Activated CD8-positive, alpha-beta memory T cell treated with anti-CD3 and anti-CD28 coated beads, Interleukin-2, amount 50 U/mL, for 4 hours (primary cell): ENCODE measurements at places on chromosomes 4 and X.

DNA sequence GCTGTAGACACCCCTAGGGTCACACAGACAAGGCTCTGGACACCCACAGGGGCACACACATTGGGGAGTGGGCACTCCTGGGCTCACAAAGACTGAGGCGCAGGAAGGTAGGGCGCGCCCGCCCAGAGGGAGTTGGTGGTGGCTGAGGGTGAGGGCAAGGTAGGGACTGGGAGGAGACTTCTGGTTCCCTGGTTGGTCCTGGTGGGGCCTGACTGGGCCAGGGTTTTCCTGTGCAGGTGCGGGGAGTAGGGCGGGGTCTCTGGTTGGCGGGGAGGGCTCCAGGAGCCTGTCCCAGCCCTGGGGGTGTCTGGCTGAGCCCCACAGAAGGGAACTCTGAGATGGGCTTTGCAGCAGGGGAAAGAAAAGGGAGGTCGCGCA is 6.7 kb upstream of the WAS start:
- no peak for DNase-seq

DNA sequence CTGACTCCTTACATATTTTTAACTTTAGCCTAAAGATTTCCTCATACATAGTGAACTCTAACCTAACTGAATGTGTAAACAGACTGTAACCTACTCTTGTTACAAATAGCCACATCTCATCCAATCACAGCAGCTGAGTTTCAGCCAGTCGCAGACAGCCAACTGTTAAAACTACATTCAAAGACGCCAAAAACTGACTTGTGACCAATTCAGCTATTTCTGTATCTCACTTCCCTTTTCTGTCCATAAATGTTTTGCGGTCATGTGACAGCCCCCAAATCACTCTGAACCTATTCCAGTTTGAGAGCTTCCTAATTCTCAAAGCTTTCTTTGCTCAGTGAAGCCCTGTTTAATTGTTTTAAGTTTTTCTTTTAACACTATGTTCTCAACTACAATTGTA is 2731.9 kb downstream of the ARAP2 start:
- DNase-seq = no peak

DNA sequence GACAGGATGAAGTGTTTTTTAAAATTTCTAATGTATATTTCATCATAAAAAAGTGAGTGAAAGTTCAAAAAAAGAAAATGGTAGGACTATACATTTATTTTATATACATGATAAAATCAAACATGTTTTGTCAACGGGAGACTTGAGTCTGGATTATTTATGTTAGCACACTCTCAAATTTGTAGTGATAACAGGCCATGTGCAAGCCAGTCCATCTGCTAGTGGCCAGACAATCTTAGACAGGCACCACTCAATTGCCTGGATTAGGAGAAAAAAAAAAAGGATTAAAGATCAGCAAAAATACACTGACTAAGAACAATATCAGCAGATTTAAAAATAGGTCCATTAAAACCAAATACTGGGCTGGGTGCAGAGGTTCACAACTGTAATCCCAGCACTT is 71.9 kb downstream of the KCNIP4 start:
- no peak for DNase-seq

- DNase-seq = no peak
Observed at GRCh38 chr4:122854447-122855352, 28.1 kb downstream of the FGF2 start.

DNA sequence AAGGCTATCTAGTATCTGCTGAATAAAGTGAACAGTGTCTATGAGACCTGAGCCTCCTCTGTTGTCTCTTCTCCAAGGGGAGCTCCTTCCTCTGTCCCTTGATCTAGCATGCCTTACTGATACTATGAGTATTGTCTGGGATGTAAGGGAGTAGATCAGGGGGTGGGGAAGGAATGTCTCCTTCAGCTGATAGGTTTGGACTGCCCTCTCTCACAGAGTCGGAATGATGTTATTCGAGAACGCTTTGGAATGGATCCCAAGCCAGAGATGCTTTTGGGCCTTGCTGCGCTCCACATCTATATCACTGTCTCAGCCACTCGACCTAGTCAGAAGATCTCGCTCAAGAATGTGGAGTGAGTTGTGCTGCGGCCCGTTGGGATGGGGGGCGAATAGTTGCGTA is 68.3 kb upstream of the PRPS1 start:
- no peak for DNase-seq

DNA sequence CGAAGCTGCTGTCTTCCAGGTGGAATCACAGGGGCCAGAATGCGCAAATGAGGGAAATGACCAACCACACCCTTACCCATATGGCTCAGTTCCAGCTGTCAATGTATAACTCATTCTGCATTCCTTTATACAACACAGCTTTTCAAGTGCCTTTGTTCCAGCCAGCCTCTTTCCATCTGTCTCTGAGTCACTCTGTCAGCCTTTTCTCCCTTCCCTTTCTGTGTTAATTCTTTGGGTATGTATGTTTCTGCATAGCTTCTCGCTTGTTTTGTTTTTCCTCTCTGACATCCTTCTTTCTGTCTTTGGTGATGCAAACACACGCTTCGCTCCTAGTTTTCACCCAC is 54.5 kb downstream of the RS1 start:
- DNase-seq = no peak

- DNase-seq = no peak
Observed at GRCh38 chr4:177737387-177737940, 295.2 kb upstream of the AGA start.

GRCh38 chrX:24241822-24242648 is 71.8 kb downstream of the SUPT20HL2 start:
- DNase-seq = no peak

DNA sequence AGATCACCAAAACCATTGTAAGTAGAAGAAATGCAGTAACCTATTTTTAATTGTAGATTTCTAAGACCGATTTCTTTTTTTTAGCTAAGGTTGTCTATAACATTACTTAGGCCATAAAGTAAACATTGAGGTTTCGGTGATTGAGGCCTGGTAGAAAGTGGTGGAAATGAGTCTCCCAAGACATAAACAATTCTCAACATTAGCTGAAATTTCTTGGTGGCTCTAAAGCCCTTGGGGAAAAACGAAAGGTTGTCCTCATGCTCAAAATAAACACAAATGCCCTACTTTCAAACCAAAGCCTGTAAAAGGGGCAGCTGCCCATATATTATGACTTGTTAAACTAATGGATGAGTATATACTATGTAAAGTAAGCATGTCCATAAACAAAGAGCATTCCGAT is 98.8 kb downstream of the SCFD2 start:
- DNase-seq = no peak

DNA sequence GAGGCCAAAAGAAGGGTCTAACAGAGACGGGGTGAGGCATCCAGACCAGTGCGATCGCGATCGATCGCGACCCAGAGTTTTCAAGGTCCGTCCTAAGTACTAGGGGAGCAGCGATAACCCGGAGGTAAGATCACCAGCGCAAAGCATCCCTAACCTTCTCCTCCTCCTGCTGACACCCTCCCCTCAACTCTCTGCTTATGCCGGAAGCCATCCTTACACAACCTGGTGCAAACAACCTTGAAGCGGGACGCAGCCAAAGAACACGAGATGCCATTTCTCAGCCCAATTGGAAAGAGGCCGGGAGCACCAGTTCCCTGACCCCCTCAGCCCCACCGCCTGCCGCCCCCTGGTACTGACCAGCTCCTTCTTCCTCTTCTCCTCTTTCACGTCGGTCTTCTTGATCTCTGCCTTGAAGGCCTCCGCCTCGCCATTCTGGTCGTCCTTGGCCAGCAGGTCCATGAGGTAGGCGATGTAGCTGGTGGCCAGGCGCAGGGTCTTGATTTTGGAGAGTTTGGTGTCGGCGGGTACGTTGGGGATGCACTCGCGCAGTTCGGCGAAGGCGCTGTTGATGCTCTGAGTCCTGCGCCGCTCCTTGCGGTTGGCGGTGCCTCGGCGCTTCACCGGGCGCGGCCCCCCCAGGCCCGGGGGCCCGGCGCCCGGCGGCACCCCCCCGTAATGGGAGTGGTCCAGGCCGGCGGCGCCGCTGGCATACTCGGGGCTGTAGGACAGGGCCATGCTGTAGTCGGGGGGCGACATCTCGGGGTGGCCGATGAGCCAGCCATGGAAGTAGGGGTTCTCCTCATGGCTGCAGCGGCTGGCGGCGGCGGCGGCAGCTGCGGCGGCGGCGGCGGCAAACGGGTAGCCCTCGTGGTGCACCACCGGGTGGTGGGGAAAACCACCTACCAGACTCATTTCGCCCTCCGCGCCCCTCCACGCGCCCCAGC is 1.4 kb downstream of the HAND2 start:
- DNase-seq = no peak

- DNase-seq = no peak
Observed at GRCh38 chrX:43238461-43238945, 417.6 kb upstream of the MAOA start.

GRCh38 chr4:11615601-11616000 is 186.9 kb upstream of the HS3ST1 start:
- no peak for DNase-seq

GRCh38 chr4:140049849-140050637 is 103.9 kb downstream of the MAML3 start:
- no peak for DNase-seq

GRCh38 chr4:182213004-182213403 is 30.2 kb upstream of the TENM3 start:
- no peak for DNase-seq

DNA sequence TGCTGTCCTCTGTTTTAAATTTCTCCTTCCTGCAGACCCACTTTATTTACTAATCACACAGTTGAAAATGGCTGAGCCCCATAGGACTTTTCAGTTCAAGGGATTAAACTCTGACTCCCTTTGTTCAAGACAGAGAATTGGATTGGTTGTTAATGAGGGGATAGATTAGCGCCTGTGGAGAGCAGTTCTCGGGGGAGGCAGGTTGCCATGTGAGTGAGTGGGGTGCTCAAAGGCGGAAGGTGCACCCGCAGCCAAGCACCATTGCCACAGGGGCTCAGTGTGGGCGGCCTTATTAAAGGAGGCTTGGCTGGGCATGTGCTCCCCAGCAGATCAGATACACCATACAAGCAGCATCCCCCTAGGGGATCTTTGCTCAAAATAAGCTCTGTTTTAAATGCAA is 7.9 kb upstream of the CBR4 start:
- no peak for DNase-seq

DNA sequence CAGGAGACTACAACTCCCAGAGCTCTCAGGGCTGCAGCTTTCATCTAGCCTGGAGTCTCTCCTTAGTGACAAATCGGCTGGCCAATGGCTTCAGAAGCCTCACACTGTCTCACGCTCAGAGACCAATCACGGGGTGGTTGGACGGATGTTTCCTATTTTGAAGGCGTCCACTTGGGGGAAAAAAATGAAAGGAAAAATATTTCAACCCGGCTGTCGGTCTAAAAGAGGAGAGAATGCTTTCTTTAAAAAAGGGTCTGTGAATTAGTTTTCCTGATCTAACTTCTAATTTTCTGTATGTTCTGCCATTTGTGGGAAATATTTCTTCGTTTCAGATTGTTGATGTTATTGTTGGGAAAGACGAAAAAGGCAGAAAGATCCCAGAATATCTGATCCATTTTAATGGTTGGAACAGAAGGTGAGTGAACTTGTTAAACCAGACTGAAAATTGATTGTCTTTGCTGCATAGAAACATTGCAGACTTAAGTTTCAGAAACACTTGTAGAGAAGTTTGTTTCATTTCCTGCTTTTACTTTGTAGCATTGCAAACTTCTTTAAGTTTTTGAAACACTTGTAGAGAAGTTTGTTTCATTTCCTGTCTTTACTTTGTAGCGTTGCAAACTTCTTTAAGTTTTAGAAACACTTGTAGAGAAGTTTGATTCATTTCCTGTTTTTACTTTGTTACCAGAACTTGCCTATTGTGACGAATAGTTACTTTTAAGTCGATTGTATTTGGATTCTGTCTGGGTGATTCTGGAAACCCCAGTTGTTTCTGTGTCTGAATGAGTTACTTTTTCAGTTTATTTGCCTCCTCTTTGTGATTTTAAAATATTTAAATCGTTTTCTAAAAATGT is 1.6 kb downstream of the MSL3 start:
- peak; percentile 59 for DNase-seq

DNA sequence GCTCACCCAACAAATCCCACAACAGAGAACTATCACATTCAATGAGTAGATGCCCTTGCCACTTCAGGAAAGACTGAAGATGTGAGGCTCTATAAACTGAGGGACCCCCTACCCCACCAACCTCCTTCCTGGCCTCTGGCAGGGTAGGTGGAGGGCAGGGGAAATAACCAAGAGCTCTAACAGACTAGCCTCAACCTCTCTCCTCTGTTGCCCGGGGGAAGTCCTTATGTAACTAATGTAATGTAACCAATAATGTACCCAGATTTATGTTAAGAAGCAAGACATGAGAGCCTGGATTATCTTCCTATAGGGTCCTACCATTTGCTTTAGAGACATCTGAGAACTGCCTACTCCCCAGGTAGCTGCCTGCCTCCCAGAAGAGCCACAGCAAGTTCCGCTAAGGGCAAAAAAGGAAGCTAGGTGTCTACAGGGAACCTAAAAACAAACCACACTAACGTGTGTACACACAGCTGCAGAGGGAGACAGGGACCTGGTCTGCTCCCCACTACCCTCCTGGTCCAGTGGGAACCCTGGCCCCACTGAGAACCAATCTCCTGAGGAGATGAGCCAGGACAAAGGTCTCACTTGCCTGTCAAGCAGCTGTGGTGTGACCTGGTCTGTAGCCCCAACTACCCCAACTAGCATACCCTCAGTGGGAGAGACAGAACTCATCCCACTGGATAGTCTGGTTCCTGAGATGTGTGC is 17.7 kb downstream of the OTUD5 start:
- DNase-seq = no peak

DNA sequence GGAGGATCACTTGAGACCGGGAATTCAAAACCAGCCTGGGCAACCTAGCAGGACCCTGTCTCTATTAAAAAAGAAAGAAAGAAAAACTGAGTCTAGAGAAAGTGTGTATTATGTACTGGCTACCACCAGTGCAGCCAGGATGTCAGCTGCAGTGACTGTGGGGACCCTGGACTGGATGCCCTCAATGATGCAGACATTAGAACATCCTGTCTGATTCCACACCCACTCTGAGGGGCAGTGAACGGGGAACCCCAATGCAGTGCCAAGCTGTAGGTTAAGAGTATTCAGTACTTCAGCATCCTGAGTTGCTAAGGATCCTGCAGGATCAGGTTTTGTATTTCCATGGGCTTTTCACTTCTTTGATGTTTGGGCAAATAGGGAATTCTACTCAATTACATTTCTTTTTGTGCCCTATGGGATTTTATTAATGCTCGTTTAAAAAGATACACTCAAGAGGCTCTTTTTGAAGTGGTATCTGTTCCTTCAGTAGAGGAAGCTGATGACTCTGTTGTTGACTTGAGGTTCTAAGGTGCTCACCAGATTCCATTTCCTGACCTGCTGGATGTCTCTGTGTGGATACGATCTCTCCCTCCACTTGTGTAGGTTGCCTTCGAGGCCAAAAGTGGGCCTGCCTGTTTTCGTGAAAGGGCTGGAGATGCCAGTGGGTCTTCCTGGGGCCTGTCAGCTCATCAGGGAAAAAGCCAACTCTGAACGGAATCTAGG is 85.9 kb upstream of the CLCN4 start:
- DNase-seq = no peak

GRCh38 chrX:13855689-13856450 is 39.0 kb upstream of the GPM6B start:
- DNase-seq = no peak

DNA sequence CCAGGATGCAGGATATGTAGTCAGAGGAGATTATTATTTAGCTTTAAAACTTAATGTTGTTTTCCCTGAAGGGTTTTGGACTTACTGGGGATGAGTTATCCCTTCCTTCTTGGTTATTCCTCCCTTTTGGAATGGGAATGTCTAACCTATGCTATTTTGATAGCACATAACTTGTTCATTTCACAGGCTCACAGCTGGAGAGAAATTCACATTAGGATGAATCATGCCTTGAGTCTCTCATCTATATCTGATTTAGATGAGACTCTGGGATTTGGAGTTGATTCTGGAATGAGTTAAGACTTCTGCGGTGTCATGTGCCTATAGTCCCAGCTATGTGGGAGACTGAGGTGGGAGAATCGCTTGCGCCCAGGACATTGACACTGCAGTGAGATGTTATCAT is 81.1 kb downstream of the ATP11C start:
- no peak for DNase-seq
